Mononuclear cell (primary cell): ENCODE measurements at places on chromosomes 7 and 10. TPM values are rescaled to one million over a fixed set of nuclear protein-coding genes. Genes with fewer than 3 reads are reported as not detected.

Gene LRRC18
- not detected for total RNA-seq

Gene KCNMA1
- total RNA-seq: 0.42 TPM

Gene ZNF804B
- total RNA-seq: not detected

Gene PLEKHS1
- 0.21 TPM for total RNA-seq

Gene RAB11FIP2
- 62.8 TPM for total RNA-seq

Gene CLEC5A
- total RNA-seq: 3.6 TPM

Gene MMD2
- not detected for total RNA-seq
